ENCODE measurements at places on chromosomes 2 and 18.
A peak's percentile ranks its signal among the peaks of the same experiment; 100 is the strongest.

GRCh38 chr18:80104364-80104779, 4.7 kb upstream of the ADNP2 start:
- no peak for DNase-seq

DNA sequence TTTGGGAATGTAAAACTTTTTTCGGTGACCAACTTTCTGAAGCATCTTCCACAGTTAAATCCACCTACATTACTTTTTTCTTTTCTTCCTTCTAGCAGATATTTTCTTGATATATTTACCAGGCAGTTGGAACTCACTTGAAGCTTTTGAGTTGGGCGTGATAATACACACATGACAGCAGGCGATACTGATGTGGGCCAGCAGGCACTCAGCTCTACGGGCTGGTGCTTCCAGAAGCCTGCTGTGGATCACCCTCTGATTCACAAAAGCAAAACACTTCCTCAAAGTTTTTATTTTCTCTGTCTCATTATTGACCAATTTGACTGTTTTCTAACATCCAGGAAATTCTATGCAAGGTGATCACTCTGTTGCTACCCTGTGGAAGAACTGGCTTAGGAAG, 22.9 kb downstream of the GRHL1 start:
- DNase-seq, result no peak

DNA sequence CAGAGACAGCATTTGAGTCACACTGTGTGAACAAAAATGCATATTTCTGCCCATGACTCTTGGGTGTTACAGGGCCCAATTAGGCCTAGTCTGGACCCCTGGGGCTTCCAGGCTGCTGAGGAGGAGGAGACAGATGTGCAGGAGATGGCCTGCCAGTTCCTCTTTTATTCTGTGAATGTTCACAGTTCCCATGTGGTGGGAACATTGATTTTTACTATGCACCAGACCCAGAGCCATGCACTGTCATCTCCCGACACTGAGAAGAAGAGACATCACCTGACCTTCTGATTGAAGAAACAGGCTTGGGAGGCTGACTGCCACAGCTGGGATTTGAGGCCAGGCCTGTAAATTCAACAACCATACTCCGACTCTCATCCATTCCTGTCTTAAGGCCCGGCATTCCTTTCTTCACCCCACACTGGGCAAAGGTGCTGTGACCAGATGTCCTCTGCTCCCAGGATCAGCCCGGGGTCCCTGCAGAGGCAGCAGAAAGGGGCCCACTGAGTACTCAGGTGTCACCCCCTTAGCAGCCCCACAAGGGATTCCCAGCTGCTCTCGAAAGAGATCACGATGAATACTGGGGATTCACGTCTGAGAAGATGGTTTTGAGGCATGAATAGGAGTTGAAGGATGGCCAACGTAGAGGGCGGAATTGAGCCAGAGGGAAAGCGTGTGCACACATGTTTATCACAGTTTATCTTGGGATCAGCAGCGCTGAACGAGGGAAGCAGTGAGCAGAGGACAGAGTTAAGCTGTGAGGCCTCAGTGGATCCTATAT, 3.6 kb upstream of the TFCP2L1 start:
- DNase-seq, result no peak

DNA sequence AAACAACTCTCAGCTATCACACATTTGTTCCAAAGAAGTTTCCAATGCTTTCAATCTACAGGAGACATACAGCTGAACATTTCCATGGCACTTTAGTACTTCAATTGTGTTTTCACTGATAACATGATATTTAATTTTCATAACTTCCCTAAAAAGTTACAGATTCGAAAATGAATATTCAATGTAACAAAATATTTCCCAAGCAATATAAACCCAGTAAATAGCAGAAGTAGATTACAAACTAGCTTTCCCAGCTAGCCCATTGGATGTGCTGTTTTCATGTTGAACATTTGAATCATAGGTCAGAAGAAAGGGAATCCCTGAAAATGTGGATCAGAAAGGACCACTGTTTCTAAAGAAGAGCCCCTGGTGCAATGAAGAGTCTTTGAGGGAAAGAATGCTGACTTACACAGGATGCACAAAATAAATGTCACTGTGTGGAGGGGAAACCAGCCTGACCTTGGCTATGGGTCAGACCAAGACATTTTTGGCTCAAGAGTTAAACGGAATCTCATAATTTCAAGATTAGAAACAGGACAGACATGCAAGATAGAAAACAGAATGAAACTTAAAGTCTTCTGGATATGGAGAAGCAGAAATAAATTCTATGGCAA, 22.5 kb downstream of the CYTIP start:
- DNase-seq, result no peak

GRCh38 chr2:238864207-238865014, 16.5 kb downstream of the TWIST2 start:
- peak; percentile 49 for DNase-seq

- no peak for DNase-seq
Measured at GRCh38 chr2:8997631-8998030, 5.9 kb downstream of the MBOAT2 start.

DNA sequence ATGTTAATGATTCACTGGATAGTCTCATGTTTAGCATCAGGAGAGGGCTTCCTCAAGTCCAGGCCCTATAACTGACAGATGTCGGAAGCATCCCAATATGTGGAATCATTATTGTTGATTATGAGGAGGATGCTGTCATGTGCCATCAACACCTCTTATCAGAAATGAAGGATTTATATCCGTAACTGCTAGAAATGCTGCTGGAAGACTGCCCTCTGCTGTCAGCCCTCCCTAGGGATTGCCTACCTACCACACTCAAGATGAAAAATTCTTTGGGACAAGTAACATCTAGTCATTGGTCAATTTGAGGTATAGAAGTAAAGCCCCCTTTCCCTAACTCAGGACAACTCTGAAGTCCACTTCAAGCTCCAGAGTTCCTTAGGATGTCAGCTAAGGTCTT, 1166.5 kb upstream of the NXPH2 start:
- no peak for DNase-seq
